Progenitor cell of endocrine pancreas (in vitro differentiated cells): ENCODE measurements at places on chromosomes 11 and 22.
A peak's percentile ranks its signal among the peaks of the same experiment; 100 is the strongest.

DNA sequence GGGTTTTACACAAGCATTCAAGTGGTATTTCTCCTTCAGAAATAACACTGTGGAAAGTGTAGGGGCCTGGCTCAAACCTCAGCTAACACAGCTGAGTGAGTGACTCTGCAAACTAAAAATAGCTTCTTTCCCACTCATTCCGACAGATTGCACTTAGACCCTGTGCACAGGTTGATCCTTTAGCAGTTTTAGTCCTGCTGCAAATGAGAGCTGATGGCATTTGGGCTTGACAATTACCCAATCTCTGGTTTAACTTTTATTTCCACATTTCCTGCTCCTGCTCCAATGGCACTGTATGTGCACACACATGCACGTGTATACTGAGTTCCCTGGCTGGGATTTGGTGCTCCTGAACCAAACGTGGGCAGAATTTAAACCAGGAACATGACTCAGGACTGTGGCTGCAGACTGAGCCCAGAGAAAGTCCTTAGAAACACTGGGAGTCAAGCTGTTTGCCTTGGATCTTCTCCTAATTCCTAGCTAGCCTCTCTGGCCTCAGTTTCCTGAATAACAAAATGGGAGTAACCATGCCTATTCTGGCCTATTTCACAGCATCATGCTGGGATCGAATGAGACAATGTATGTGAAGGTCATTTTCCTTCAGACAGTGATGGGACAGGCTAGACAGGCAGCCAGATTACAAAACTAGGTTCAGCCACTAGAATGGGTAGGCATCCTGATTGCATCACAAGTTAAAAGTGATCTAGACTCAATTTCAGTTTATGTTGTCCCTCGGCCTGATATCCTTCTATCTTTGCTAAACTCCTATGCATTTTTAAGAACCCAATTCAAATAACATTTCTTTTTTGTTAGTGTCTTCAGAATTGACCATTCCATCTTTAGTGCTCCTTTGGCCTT is 58.2 kb downstream of the SERGEF start:
- DNase-seq = no peak

GRCh38 chr11:74021998-74022397 is 13.1 kb upstream of the UCP3 start:
- DNase-seq = no peak

DNA sequence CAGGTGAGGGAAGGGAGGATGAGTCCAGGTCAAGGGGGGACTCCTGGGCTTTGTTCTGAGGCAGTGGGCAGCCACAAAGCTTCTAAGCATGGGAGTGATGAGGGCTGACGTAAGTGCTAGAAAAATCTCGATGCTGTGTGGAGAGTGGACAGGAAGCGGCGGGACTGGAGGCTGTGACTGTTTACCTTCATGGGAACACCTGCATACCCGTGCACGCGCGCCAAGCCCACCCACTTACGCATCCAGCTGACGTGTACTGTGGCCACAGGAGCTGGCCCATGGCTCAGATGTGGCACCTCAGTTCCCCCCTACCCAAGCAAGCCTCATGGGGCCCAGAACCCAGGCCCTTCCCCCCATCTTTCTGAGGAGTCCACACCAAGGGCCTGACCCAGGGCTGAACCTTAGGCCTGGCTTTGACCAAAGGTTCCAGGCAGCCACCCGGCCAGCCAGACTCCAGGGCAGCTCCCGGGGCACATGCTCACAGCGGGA is 14.0 kb downstream of the MYRF start:
- no peak for DNase-seq

DNA sequence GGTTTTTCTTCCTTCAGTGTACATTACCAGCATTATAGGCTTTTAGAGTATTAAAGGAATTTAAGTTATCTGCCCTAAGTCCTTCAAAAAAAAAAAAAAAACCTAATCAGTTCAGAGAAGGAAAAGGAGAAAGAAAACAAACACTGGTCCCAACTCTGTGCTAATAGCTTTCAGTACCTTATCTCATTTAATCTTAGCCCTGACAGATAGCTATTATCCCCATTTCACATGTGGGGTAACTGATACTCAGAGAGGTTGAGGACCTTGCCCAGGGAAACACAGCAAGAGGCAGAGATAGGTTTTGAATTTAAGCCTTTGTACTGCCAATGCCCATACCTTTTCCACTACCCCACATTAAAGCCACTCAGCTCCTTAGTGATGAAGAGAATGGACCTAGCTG is 43.4 kb downstream of the FAT3 start:
- no peak for DNase-seq

GRCh38 chr11:96817482-96818399 is 427.9 kb downstream of the JRKL start:
- DNase-seq = no peak

DNA sequence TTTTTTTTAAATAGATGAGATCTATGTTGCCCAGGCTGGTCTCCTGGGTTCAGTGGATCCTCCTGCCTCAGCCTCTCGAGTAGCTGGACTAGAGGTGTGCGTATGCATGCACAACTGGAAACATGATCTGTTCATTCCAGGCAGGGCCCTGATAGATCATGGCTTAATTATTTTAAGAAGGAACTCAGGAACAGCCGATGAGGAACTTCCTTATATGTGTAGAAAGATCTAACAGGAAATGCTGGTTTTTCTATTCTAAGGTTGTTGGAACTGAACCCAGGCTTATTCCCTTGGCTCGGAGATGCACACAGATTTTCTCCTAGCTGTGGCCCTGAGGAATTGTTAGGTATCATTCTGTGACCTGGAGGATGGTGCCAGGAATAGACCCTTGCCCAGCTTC is 32.4 kb downstream of the SPECC1L start:
- no peak for DNase-seq

GRCh38 chr11:1291295-1292017 is 18.0 kb downstream of the TOLLIP start:
- no peak for DNase-seq

DNA sequence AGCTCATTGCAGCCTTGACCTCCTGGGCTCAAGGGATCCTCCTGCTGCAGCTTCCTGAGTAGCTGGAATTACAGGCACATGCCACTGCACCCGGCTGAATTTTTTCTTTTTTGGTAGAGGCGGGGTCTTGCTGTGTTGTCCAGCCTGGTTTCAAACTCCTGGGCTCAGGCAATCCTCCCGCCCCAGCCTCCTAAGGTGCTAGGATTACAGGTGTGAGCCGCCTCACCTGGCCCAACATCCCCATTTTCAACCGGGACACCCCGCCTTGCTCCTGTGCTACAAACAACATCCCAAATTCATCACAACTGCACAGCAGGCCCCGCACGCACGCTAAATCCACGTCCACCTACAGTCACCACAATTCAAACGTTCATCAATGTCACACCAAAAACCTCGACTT is 61.0 kb downstream of the ARFGAP3 start:
- no peak for DNase-seq

DNA sequence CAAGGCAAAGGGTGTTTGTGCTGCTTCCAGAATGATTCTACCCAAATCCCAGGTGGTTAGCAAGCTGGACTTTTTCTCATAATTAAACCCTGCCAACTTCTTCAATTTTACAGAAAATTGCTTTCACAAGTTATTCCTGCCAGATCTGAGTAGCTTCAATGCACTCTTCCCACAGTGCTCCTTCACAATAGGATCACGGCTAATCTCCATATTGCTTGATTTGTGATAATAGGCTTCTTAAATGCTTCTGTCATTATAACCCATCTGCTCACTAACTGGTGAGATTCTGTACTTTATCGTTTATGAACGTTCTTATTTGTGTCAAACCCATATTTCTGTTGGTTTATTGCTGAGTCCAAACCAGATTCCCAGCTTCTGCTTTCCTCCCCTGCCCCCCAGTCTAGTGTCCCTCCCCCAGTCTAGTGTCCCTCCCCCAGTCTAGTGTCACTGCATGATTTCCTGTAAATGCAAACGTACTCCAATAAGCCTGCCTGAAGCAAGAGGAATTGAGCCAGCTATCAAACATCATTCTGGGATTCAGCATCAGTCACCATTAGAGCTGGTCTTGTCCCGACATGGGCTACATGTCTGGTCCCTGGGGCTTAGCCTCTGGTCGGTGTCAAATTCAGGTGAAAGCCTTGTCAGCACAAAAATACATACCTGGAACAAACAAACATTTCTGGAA is 14.0 kb downstream of the MMP3 start:
- DNase-seq = no peak

GRCh38 chr22:42704896-42705295 is 15.8 kb downstream of the A4GALT start:
- DNase-seq = no peak

DNA sequence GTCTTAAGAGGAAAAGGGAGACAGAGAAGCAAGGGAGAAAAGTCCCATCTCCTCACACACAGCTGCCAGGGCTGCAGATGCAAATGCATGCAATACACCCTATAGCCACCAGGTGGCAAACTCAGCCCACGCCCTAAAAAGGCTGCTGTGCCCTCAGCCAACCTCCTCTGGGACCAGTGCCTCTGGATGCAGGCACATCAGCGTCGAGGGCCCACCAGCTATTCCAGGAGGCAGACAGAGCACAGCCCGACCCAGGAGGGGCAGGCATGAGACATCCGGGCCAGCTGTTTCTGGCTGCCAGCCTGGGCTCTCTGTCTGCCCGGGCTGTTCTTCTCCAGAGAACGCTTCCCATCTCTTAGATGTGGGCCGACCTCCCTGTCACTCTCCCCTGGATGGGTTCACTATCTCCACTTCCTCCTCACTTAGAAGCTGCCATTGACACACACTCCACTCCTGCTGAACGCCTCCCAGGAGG is 39.7 kb downstream of the TPBGL start:
- peak; percentile 72 for DNase-seq

DNA sequence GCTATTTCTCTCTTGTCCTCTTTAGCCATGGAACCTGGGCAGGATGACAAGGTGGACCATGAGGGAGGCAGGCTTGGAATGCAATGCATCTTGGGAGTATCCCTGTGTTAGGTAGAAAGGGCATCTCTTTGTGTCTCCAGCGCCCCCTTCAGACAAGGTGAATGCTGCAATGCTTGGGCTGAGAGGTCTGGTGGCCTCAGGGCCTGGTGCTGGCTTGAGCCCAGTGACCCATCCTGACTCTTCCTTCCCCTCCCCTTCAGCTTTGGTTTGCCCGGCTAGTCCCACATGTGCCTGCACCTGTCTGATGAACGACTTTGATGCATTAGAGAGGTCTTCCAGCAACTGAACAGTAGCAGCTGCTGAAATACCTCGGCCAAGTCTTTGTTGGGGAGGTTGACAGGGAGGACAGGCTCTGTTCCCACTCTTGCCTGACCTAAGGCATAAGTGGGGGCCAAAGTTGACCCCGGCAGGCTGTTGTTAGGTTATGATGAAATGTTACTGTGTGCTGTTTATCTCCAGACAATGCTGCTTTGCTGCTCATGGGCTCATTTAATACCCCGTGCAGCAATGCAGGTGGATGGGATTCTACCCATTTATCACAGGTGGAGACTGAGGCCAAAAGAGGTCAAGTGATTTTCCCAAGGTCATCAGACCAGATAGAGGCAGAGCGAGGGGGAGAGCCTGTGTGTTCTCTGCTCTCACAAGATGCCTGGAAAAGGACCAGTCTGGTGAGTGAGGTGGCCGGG is 22.5 kb downstream of the MYO18B start:
- no peak for DNase-seq

GRCh38 chr11:68865241-68865640 is 23.5 kb upstream of the CPT1A start:
- no peak for DNase-seq

DNA sequence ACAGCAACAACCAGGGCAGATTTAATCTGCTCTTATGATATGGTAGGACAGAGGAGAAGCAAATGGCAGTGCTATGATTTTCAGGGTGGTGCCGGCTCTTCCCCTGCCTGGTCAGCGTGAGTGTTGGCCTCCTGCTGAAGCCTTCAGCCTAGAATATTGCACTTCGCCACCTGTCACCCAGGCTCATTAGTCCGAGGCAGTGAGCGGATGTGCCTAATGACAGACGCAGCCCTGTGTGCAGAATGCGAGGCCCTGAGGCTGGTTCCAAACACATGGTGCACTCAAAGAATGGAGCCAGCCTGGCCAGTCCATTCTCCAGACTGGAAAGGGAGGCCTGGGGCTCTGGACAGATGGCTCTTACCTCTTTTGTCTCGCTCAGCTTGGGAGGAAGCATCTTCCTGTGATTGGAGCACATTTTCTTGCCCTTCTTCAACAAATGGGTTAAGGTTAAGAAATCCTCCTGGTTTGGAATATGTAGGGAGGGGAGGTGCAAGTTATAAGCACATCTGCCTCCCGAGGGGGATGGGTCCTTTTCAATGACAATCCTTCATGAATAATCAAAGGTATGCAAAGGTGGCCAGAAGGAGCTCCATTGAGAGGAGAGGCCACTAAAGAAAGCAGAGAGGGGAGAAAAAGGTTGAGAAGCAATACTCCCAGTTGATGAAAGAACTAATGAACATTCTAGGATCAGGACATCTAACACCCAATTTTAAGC is 39.7 kb upstream of the GALNT18 start:
- DNase-seq = no peak

GRCh38 chr22:38311323-38311620 is 6.0 kb downstream of the CSNK1E start:
- DNase-seq = no peak

GRCh38 chr22:19174106-19175025 is 4.2 kb downstream of the SLC25A1 start:
- DNase-seq = no peak

GRCh38 chr22:46484156-46484860 is 53.1 kb downstream of the CELSR1 start:
- DNase-seq = no peak

GRCh38 chr11:128868841-128869671 is 2.0 kb upstream of the KCNJ1 start:
- no peak for DNase-seq

DNA sequence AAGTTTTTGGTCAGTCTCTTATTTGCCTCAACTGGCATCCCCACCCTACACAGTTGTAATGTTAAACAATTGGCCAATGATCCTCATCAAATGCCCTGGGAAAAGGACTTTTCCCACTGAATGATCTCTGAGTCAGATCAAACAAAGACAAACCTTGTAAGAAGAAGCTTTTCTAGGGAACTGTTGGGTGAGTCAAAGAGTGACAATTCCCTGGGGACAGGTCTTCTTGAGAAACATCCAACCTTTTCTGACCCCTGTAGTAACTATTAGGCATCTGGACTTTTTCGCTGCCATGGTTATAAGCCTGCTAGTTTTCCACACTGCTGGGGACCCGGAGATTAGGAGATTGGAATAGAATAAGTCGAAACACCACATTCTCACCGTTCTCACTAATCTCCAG is 789.8 kb upstream of the API5 start:
- no peak for DNase-seq

GRCh38 chr11:59273373-59273841 is 60.7 kb upstream of the MPEG1 start:
- DNase-seq = no peak

- no peak for DNase-seq
Observed at GRCh38 chr11:133047036-133047770, 485.1 kb downstream of the OPCML start.

DNA sequence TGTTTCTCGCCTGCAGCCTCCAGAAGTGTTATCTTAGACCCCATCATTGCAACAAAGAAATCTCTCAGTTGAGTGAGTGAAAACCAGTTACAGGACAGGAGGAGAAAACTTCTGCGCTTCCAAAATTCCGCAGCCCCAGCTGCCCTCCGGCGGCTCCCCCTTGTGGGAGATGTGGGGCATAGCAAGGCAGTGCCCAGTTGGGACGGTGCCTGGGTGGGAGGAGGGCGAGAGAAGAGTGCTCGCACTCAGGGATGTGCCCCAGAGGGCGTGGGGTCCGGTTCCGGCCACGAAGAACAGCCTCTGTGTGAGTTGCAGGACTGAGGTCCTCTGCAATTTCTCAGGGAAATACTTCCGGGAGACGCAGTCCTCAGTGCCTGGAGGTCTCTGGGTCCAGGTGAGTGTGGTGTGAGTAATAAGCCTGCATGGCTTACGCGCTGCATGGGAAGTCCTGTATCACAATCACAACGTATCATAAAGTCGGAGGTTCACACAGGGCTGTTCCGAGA is 87.0 kb upstream of the BLID start:
- peak; percentile 61 for DNase-seq
